ENCODE measurements at places on chromosomes 3 and 15. TPM values are rescaled to one million over a fixed set of nuclear protein-coding genes. Genes with fewer than 3 reads are reported as not detected.

FSTL1 gene
- total RNA-seq: 9.2 TPM

PLSCR2 gene
- total RNA-seq: 0.54 TPM

ACOX2 gene
- total RNA-seq: 3.2 TPM

EFCC1 gene
- total RNA-seq: 0.15 TPM

MYO5C gene
- total RNA-seq: 28.2 TPM

C3orf62 gene
- total RNA-seq: 2.3 TPM

AGBL1 gene
- not detected for total RNA-seq

GPR149 gene
- not detected for total RNA-seq

TBL1XR1 gene
- total RNA-seq: 192 TPM

SUCNR1 gene
- total RNA-seq: not detected

GOLGA6L7 gene
- total RNA-seq: not detected

CDC25A gene
- total RNA-seq: 12.8 TPM

CCR2 gene
- total RNA-seq: not detected

GHSR gene
- total RNA-seq: not detected

CA12 gene
- 0.74 TPM for total RNA-seq

DUOXA2 gene
- not detected for total RNA-seq

DUOX1 gene
- 0.31 TPM for total RNA-seq

ANXA2 gene
- total RNA-seq: 1,903 TPM

GUCA1C gene
- not detected for total RNA-seq

STAB1 gene
- 0.39 TPM for total RNA-seq

ISLR gene
- 0.28 TPM for total RNA-seq

FEZF2 gene
- not detected for total RNA-seq

SLC22A14 gene
- total RNA-seq: 0.13 TPM

SH2D7 gene
- not detected for total RNA-seq

WNT7A gene
- total RNA-seq: not detected

LRRC31 gene
- total RNA-seq: not detected

SLC24A5 gene
- total RNA-seq: not detected

SUSD5 gene
- total RNA-seq: 16.3 TPM

PIERCE2 gene
- 2.8 TPM for total RNA-seq

DZIP1L gene
- 11.1 TPM for total RNA-seq

ACAP2 gene
- 57.9 TPM for total RNA-seq

CCDC51 gene
- 11.9 TPM for total RNA-seq

THRB gene
- 3.9 TPM for total RNA-seq

SEMA5B gene
- 1.2 TPM for total RNA-seq

CISH gene
- total RNA-seq: 0.57 TPM

ZIC1 gene
- 0.36 TPM for total RNA-seq

GOLGA8T gene
- total RNA-seq: not detected

CCR9 gene
- not detected for total RNA-seq

CD96 gene
- not detected for total RNA-seq

STRIT1 gene
- total RNA-seq: not detected

TMOD2 gene
- 1.7 TPM for total RNA-seq

PCLAF gene
- total RNA-seq: 97.8 TPM

TM4SF18 gene
- 54.5 TPM for total RNA-seq

OTOL1 gene
- total RNA-seq: not detected

HRH1 gene
- total RNA-seq: 4.6 TPM

VIPR1 gene
- 0.41 TPM for total RNA-seq

SLC2A2 gene
- total RNA-seq: 0.13 TPM

PLA2G4F gene
- not detected for total RNA-seq

HACD2 gene
- total RNA-seq: 58.6 TPM

KCNAB1 gene
- total RNA-seq: not detected

TP63 gene
- 0.51 TPM for total RNA-seq

RHOV gene
- total RNA-seq: 4.2 TPM

TMEM108 gene
- total RNA-seq: 0.41 TPM

OR5K3 gene
- not detected for total RNA-seq

ALPK3 gene
- total RNA-seq: 1.0 TPM

MUC4 gene
- total RNA-seq: 0.03 TPM

RAD51 gene
- 30.3 TPM for total RNA-seq

Data from Panc1 (cell line).